ENCODE measurements at places on chromosomes 2 and 18.

DNA sequence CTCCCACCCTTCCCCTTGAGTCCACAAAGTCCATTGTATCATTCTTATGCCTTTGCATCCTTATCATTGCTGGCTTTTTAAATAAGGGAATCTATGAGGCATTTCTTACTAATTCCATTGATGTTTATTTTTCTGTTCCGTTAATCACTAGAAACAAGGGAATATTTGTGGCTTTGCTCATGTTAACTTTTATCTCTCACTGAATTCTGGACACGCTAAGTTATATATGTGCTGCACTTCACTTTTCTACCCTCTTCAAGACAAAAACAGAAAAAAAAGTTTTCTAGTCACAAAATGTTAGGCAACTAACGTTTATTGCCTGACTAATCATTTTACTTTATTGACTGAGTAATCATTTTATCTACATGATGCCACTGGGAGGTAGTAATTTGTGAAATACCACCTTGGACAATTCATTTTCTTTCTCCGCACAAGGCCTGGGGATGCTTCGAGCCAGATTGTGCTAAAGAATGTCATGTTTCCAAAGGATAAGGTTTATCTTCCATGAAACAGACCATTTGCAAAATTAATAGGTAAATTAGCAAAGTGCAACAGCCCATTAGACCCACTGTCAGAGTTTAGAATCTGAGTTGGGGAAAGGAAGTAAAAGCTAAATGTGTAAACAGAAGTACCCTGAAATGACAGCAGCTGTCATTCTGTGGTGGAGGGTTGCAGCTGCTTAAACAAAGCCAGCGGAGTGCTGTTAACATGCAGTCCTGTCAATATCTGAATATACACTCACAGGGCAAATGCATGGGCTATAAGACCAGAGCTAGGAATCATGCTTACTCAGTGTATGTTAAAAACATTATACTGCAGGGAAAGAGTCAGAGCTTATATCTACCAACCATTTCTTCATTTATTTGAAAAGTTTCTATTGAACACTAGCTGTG lies 658.7 kb downstream of the CNTNAP5 start:
- no peak for DNase-seq

DNA sequence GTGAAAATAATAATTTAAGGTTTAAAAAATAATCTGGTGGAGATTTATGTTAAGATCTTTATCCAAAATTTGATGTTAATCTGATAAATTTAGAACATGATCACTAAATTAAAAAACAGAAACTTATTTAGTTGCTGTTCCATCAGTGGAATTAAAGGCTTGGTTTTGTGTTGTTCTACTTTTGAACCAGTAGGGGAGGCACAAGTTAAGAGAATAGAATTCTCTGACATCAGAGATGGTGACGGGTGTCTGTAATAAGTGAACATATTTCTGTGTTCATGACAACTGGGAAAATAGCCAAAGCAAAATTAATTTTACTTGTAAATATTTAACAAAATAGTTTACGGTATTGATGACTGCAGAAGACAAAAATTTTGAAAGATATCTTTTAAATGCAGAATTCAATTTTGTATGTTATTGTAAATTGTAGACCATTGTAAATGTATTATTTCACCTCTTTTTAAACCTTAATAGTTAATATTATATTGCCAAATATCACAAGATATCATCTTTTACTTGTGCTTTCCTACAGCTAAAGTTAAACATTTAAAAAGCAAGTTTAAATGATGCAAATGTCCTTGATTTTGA lies 106.0 kb downstream of the UBR3 start:
- no peak for DNase-seq

DNA sequence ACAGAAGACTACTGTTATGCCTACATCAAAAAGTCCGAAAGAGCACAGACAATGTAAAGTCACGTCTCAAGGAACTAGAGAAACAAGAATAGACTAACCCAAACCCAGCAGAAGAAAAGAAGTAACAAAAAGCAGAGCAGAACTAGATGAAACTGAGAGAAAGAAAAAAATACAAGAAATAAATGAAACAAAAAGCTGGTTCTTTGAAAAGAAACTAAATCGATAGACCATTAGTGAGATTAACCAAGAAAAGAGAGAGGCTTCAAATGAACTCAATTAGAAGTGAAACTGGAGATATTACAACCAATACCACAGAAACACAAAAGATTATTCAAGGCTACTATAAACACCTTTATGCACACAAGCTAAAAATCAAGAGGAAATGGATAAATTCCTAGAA lies 271.8 kb downstream of the MBD2 start:
- no peak for DNase-seq

DNA sequence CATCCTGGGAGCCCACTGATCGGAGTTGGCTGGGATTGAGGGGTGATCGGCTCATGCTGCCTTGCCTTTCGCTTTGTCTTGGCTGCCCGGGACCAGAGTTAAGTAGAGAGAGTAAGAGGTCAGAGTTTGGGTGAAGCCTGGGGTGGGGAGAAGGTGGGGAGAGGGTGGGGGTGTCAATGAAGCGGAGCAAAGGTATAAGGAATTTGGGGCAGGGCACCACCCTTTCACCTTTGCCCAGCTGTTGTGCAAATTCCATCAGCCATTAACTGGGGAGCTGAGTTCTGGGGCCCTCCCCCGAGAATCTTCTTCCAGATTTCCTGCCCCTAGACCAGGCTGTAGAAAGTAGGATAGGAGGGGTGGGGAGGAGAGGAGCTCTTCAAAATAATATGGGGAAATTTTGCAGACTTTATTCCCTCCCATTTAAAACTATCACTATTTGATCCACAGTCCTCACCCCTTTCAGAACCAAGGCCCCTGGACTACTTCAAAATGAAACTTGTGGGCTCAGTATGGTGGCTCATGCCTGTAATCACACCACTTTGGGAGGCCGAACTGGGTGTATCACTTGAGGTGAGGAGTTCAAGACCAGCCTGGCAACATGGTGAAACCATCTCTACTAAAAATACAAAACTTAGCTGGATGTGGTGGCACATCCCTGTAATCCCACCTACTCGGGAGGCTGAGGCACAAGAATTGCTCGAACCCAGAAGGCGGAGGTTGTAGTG lies at the start of gene SLC23A3:
SLC23A3 (minus strand) TSS at position 100 of the 725 bp plus-strand sequence; CDS start at position 55, 45 bp downstream.
- no peak for DNase-seq

- no peak for DNase-seq
These were observed 35.3 kb downstream of the FRZB start for GRCh38 chr2:182831101-182831500.

DNA sequence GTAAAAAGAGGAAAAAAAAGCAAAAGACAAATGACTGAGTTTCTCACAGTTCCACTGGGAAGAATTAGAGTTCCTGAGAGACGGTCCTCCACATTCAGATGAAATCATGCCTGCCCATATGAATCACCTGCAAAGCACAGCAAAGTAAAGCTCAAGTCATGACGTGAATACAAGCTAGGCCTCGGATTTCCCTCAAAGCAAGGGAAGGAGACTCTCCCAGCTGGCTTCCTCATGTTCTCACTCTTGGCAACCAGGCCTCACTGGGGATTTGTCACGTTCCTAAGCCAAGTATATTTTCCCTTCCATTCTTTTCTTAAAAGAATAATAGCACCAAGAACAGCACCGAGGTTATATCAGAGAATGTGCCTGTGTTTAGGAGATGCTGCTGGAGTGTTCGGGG lies 47.0 kb downstream of the CYP27C1 start:
- DNase-seq: no peak

- no peak for DNase-seq
These were observed 47.9 kb upstream of the FANCL start for GRCh38 chr2:58289029-58289428.

GRCh38 chr2:1883476-1883875 lies 139.2 kb upstream of the PXDN start:
- DNase-seq: no peak
